ENCODE measurements at places on chromosomes 11 and 22.

GRCh38 chr22:22245935-22246525 lies 1.4 kb downstream of the VPREB1 start:
- DNase-seq = no peak

DNA sequence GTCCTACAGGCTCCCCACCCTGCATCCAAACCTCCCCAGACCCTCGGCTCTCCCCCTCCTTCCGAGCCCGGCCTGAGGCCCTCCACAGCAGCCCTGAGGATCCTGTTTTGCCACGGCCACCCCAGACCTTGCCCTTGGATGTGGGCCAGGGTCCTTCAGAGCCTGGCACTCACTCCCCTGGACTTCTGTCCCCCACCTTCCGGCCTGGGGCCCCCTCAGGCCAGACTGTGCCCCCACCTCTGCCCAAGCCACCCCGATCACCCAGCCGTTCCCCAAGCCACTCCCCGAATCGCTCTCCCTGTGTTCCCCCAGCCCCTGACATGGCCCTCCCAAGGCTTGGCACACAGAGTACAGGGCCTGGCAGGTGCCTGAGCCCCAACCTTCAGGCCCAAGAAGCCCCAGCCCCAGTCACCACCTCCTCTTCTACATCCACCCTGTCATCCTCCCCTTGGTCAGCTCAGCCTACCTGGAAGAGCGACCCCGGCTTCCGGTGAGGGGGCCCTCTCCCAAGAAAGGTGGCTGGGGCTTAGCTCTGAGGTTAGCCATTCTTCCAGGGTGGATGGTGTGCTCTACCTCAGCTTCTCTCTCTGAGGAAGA lies 2.9 kb downstream of the INPP5J start:
- DNase-seq = no peak

- DNase-seq = no peak
Measured at GRCh38 chr22:37137131-37137530, 12.6 kb downstream of the IL2RB start.

GRCh38 chr11:65223011-65223410 lies 38.8 kb upstream of the POLA2 start:
- DNase-seq = no peak

GRCh38 chr11:64351136-64351631 lies 7.8 kb upstream of the RPS6KA4 start:
- DNase-seq = no peak

DNA sequence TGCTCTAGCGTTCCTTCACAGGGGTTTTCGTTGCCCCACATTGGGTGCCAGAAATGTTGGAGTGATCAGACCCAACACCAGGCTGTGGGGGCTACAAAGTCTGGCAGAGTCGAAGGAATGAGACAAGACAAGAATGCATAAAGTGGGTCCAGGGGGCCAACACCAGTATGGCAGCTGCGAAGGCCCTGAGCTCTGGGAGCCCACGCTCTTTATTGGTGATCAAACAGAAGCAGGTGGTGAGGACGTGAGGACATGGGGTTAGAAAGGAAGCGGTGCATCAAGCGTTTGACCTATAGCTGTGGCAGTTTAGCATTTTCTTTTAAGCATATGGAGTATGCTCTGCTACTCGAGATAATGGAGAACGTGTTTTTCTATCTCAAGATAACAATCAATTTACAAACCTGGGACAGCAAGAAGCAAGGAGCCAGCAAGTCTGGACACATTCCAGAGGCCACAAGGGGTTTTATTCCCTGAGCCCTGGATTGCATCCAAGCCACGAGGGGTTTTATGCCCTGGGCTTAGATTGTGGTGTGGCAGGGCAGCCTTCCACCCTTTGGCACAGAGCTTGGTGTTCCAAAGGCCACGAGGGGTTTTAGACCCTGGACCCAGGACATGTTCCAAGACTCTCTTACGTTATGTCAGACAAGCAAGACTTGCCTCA lies 3.9 kb upstream of the DNAJB13 start:
- no peak for DNase-seq

DNA sequence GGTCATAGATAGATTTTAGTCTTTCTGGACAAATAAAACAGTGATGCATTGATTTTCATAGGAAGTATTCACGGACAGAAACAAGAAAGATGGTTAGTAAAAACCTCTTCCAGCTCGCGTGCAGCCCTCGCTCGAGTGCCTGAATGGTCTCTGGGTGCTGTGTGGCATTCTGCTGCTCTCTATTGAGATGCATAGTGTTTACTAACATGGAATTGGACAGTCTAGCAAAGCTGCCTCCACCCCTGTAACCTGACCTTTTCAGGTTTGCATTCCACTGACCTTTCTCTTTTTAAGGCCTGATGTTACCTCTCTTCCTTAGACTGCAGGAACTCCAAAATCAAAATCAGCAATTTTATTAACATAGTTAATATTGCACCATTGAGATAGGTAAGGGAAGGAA lies 643.4 kb downstream of the JRKL start:
- no peak for DNase-seq

DNA sequence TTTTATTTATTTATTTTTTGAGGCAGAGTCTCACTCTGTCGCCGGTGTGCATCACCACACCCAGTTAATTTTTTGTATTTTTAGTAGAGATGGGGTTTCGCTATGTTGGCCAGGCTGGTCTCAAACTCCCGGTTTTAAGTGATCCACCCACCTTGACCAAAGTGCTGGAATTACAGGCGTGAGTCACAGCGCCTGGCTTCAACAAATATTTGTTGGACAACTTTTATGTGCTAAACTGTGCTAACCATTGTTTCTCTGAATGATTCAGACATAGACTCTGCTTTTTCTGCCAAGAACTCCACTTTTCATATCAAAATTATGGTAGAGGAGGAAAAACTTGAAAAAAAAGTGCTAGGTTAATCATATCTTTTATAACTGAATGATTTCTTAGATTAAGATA lies 36.3 kb downstream of the MMP7 start:
- DNase-seq = no peak

DNA sequence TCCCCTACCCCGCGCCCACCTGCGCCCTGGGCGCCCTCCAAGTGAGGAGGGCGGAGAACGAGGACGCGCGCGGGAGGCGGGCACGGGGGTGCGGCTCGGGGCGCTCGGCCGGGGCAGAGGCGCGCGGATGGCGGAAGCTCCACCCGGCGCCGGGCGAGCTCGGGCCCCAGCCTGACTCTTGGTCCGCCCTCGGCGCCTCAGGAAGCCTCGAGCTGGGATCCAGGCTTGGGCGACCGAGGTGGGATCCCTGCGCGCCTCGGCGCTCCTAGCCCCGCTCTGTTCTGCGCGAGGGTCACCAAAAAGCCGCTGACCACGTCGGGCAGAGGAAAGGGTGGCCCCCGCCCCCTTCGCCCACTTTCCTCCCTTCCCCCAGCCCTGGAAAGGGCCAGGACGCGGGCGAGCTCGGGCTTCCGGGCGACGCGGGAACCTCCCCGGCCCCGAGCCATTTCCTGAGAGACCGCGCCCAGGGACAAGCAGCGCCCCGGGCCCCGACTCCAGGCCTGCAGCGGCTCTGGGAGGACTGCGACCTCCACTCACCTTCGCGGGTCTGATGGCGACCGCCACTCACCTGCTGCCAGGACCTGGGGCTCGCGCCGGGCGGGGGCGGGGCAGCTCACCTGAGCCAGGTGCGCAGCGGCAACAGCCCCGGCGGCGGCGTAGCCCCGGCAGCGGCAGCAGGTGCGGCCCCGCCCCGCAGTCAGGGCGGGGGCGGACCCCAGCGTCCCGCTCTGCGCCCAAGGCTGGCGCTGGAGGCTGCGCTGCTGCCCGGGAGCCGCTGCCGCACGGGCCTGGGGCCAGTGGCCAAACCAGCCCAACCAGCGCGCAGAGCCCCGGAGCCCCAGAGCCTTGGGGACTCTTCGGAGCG lies 2.2 kb upstream of the SIGIRR start:
- DNase-seq = no peak

DNA sequence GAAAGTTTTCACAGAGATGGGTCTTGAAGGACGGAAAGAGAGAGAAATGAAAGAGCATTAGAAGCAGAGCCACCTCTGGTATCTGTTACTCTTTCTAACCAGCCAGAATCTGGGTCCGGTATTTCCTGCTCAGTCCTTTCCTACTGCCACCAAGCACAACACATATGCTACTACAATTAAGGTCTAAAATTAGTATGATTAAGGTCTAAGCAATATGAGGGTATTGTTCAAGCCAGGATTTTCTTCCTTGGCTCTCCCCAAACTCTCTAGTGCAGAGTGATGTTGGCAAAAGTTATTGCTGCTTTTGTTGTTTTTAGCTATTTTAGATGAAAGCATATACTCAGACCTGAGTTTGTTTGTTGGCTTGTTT lies 59.2 kb upstream of the EED start:
- no peak for DNase-seq

DNA sequence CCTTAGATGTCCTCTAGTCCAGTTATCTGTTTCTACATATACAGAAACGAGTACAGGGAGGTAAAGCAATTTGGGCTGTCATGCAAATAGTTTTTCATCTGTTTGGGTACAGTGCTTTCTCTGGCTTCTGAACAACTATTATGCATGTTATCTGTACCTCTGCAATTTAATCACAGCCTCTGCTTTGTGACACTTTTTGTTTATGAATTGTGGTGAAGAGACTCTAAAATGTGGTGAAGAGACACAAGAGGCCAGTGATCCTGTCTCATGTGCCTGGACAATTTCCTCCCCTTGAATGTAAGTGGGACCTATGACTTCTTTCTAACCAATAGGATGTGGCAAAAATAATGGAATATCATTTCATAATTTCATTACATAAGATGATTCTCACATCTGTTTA lies 130.3 kb upstream of the ARHGAP42 start:
- no peak for DNase-seq

DNA sequence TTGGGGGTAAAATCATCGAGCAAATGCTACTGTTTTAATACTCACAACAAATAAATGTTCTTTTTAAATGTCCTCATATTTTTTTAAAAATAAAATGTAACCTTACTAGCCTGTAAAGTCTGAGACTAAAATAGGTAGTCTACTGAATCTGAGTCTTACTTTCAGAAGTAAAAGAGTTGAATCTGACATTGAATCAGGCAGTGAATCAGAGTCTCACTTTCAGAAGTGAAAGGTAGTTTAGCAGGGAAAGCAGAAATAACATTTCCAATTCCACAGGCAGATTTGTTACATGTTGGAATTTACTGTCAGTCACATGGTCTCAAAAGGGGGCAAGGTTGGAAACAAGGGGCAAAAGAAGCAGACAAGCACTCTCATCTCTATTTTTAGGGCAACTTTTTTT lies 143.0 kb downstream of the ELP4 start:
- DNase-seq = no peak

GRCh38 chr22:27134315-27134701 lies 476.9 kb downstream of the MIAT start:
- DNase-seq = no peak

GRCh38 chr11:94767291-94767690 lies 865 bp upstream of the AMOTL1 start:
- DNase-seq = no peak

GRCh38 chr11:36409152-36409816 lies 100.8 kb downstream of the TRAF6 start:
- no peak for DNase-seq

GRCh38 chr11:30206249-30206996 lies 24.4 kb upstream of the FSHB start:
- DNase-seq = no peak
